Brain pericyte (primary cell): ENCODE measurements at places on chromosomes 5 and 9.

DNA sequence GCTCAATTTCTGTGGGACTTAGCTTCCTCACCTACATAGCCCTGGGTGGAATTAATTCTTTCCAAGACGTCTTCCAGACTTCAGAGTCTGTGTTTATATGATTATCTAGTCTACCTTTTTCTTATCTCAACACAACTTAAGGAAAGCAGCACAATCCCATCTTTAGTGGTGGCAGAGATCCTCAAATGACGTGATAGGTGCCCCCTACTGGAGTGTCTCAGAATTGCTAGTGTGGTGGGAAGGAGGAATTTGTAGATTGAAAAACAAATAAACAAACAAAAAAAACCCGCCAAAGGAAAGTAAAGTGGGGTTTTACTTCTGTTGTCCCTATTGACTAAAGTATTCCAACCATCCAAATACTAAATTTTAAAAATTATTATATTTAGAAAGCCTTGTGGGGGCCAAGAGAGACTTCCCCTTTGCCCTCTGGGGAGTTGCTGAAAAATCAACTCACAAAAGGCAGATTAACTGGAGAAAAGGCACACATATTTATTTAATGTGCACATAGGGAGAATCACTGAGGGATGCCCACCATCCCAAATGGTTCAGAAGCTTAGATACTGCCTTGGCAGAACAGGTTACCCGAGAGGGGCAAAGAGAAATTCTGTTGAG is 283.3 kb downstream of the TMEM167A start:
- DNase-seq, result no peak

DNA sequence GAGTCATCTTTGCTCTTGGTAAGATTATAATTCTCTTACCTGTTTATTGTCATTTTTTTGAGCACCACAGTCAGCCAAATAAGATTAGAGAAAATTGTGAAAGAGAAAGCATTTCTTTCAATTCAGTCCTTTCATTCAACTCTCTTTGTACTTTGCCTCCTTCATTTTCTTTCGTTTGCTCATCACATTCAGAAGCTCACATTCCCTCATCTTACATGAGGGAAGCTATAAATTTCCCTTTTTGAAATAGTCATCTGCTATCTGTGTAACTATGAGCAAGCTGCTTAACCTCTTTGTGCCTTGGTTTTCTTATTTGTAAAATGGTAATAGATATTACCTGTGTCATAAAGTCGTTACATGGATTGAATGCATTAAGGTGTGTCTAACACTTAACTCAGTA is 41.4 kb downstream of the PAM start:
- DNase-seq, result no peak

- no peak for DNase-seq
Observed at GRCh38 chr5:1913578-1913977, 30.9 kb upstream of the IRX4 start.

DNA sequence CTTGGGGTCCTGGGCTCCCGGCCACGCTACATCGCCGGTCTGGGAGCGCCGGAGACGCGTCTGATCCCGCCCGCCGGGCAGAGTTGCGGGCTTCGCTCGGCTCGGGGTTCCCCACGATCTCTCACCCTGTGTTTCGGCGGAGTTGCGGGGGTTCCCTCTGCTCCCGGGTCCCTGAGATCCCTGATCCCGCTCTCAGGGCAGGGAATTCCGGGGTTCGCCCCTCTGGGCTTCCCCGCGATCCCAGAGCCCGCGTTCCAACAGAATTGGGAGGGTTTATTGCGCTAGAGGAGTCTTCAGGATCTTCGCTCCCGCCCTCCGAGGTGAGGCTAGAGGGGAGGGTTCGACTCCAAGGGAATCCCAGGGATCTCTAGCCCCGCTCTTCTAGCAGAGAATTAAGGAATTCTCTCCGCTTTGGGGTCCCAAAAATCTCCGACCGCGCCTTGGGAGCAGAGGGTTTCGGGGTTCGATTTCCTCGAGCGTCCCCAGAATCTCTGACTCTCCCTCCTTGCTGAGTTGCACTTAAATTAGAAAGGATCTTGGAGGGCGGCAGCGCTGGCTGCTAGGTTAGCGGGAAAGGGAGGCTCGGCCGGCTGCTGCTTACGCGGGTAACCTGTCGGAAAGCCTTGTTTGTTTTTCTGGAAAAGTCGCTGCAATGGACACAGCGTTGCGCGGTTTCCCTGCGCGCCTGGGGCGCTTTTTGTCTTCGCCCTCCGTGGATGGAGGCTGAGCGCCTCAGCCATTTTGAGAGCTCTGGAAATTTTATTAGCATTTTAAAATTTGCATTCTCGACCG is 1.3 kb downstream of the DMRT1 start:
- DNase-seq, result no peak

- no peak for DNase-seq
Observed at GRCh38 chr5:122471031-122471751, 159.2 kb downstream of the SNCAIP start.

DNA sequence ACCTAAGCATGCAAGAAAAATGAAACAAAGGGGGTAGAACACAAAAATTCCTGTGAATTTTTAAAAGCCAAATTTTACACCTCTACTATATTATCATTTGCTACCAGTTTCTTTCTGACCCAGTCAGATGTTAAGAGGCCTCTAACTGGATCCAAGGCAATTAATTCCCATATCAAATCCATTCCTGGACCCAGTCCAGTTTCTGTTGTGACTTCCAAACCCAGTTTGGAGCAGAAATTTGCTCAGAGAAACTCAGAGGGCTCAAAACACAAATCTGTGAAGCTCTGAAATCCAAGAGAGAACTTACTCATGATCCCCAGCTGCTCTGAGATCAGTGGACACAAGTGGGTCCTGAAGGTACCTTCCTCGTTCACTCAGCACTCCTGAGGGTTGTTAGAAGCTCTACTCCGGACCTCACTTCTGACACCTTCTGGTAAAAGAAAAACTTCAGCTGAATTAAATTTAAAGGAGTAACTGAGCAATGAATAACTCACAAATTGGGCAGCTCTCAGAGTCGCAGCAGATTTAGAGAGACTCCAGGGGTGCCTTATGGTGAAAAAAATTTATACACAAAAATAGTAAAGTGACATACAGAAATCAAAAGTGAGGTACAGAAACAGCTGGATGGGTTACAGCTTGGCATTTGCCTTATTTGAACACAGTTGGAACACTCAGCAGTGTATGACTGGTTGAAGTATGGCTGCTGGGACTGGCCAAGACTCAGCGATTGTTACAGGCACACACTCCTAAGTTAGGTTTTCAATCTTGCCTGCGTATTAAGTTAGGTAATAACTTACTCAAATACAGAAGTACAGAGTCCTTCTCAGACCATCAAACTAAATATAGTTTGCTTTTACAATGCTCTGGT is 32.4 kb downstream of the INSL4 start:
- no peak for DNase-seq

GRCh38 chr5:173204185-173204979 is 30.6 kb downstream of the NKX2-5 start:
- DNase-seq, result no peak

DNA sequence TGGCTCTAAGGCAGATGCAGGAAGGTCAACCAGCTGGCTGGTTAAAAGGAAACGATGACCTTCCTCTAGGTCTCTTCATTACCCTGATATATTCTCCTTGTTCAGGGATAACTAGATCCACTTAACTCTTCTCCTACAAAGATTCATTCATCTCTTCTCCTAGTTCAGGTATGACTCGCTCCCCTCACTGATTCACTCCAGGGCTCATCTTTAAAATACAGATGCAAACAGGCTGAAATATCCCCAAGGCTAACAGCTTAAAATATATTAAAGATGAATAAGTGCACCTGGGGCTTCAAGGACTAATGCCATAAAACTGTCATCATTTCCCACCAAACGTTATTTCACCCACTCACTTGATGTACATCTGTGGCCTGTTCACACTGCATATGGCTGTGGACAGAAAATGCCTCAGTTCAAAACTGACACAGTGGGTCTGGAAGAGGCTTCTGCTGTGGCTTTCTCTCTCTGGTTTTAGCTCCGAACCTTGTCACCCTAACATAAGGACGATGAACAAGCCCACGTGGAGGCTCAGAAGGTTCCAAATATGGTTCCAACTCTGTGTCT is 366.9 kb downstream of the DEPDC1B start:
- DNase-seq, result no peak
